Activated CD8-positive, alpha-beta T cell treated with anti-CD3 and anti-CD28 coated beads, Interleukin-2, amount 10 ng/mL, durations not matched to agents 7 days and 5 days (primary cell): ENCODE measurements at places on chromosomes 6 and 20. TPM values are rescaled to one million over a fixed set of nuclear protein-coding genes. Genes with fewer than 3 reads are reported as not detected.
A peak's percentile ranks its signal among the peaks of the same experiment; 100 is the strongest.

The EYA2 gene
- not detected for total RNA-seq

DNA sequence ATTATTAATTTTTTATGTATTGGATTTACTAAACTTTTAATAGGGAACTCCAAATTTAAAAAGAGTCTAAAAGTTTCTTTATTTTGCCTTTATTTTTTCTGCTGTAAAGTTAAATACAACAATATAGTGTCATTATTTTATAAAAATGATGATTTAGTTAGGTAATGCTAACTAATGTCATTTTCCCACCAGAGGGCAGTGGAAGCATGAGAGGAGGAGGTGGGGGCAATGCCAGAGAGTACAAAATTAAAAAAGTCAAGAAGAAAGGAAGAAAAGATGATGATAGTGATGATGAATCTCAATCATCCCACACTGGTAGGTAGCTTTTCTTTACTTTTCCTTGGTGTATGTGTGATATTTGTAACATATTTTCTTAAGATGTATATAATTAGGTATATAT, 20.2 kb upstream of the FHL5 start:
- H3K4me1 ChIP-seq = no peaks in the 10 kb centered on the region
- no peaks in the 10 kb centered on the region for H3K27me3 ChIP-seq
- H3K27ac ChIP-seq = no peak overlapping the region
- H3K36me3 ChIP-seq = peaks cover 43% of the 10 kb centered on the region

DNA sequence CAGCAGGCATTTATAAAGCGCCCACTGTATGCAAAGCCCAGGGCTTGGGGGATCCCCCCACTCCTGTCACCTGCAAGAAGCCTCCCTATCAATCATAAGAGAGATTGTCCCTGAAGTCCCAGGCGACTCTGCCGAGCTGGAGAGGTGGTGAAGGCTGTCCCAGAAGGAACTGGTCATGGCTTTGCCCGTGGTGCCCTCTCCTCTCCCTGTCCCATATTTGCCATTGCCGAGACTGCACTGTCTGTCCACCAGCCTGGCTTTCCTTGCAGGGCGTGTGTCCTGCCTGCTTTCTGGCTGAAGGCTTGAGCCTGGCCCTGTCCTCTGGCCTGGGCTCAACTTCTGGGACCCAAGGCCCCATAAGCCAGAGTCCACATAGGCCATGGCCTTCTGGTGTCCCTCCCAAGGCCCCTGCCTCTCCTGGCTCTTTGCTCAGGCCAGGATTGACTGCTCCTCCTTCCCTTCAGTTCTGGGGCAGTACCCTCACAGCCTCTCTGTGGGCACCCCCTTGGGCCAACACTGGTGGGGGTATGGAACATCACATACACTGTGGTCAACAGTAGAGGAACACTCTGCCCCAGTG, 46.9 kb downstream of the CPXM1 start:
- no peak overlapping the region for H3K4me3 ChIP-seq
- peaks cover 55% of the 10 kb centered on the region for H3K27me3 ChIP-seq
- no peak overlapping the region for H3K27ac ChIP-seq
- peaks cover 21% of the 10 kb centered on the region for H3K4me1 ChIP-seq
- no peaks in the 10 kb centered on the region for H3K36me3 ChIP-seq

- no peak for DNase-seq
- no peaks in the 10 kb centered on the region for H3K36me3 ChIP-seq
- H3K4me3 ChIP-seq = no peak overlapping the region
- no peaks in the 10 kb centered on the region for H3K27me3 ChIP-seq
Observed at GRCh38 chr20:15619816-15620215, 953.4 kb downstream of the KIF16B start.

DNA sequence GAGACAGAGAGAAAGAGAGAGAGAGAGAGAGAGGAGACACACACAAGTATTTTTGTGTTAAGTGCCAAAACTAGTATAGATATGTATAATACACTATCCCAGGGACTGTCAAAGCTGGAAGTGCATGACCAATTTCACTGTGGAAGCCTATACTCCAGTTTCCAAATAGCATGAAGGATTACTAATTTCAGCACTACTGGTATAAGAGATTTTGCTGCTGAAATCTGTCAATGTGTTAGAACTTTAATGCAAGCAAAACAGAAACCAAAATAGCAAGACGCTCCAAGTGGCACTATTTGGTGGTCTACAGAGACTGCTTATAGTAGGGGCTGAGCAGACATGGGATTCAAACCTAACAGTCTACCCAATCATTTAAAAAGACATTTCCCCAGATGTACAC, 284.8 kb downstream of the BTBD9 start:
- no peak overlapping the region for H3K4me3 ChIP-seq
- no peaks in the 10 kb centered on the region for H3K36me3 ChIP-seq
- DNase-seq = no peak

DNA sequence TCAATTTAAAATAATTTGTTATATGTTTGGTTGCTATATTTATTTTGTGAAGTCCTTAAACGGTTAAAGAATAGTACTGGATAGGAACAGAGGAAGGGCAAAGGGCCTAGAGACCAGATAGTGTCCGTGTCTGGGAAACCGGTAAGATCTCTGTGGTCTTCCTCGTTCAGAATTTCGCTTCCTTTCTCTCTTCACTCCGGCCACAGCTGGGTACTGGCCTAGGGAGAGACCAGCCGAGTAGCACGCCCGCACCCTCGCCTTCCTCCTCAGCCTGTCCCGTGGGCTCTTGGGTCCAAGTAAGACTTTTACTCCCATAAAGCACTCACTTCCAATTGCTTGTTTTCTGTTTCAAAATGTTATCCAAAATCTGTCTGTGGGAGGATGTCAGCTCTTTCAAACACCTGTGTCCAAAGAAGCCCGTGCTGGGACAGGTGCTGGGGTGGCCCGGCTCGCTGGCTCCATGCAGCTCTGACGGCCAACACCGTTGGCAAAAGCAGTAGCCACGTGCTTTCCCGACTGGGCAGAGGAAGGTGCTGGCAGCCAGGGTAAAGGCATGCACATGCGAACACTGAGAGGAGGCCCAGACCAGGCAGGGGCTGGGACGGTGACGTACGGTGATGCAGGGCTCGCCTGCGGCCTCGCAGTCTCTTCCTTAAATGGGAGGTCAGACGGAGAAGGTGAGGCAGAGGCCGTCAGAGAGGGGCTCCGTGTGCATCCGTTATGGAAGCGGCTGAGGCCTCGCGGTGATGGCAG, 112.2 kb downstream of the IRF4 start:
- peaks cover 74% of the 10 kb centered on the region for H3K4me1 ChIP-seq
- no peaks in the 10 kb centered on the region for H3K27me3 ChIP-seq
- peaks cover 16% of the 10 kb centered on the region for H3K36me3 ChIP-seq
- H3K4me3 ChIP-seq = no peak overlapping the region
- no peak for DNase-seq
- H3K27ac ChIP-seq = no peak overlapping the region

DNA sequence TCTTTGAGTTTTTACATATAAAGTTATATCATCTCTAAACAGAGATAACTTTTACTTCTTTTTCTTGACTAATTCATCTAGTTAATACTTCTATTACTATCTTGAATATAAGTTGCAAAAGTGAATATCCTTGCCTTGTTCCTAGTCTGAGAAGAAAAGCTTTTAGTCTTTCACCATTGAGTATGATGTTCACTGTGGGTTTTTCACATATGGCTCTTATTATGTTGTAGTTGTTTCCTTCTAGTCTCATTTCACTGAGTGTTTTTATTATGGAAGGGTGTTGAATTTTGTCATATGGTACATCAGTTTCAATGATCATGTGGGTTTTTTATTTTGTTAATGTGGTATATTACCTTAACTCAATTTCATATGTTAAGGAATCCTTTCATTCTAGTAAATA, 488.3 kb downstream of the COL12A1 start:
- no peak overlapping the region for H3K4me3 ChIP-seq
- no peak overlapping the region for H3K27ac ChIP-seq
- H3K4me1 ChIP-seq = no peaks in the 10 kb centered on the region
- H3K27me3 ChIP-seq = no peaks in the 10 kb centered on the region
- no peak for DNase-seq
- H3K36me3 ChIP-seq = no peaks in the 10 kb centered on the region

- H3K27ac ChIP-seq = no peak overlapping the region
- H3K27me3 ChIP-seq = no peaks in the 10 kb centered on the region
- DNase-seq = no peak
- peak overlapping the region; percentile 19 for H3K4me3 ChIP-seq
Observed at GRCh38 chr6:10531942-10532341, 10.8 kb downstream of the GCNT2 start.

DNA sequence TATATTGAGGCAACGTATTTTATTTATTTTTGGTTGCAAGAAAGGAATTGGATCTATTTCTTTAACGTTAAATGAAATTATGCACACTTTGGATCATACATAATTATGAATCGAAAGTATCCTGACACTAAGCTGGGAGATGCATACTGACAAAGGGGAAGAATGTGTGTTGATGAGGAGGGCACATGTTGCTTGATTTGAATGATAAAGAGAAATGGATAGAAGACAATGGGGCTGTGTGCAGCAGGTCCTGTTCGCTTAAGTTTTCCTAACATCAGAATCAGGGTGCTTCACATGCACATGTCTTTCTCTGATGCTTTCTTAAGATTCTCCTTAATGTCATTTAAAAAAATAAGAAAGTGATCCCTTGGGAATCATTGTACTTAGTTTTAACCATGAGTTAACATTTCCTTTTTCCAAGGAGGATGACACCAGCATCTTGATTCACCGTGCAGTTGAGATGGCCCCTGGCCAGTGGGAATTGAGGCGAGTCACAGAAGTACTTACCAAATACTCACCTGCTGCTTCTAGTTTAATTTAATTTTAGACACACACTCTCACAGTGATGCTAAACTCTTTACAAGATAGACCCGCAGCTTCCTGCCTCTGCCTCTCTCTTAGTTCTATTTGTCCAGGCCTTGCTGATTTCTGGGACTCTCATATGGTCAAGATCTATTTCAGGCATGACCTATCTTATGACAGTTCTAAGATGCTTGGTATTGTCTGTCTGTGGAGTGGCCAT, 116.5 kb downstream of the CLIC5 start:
- H3K27me3 ChIP-seq = no peaks in the 10 kb centered on the region

GRCh38 chr20:58005581-58006345, 222.7 kb downstream of the ANKRD60 start:
- no peak for DNase-seq
- H3K27me3 ChIP-seq = peaks cover 2% of the 10 kb centered on the region
- H3K4me3 ChIP-seq = no peak overlapping the region
- H3K27ac ChIP-seq = no peak overlapping the region
- no peaks in the 10 kb centered on the region for H3K36me3 ChIP-seq

GRCh38 chr20:63979557-63980316, at the start of gene SAMD10:
Gene SAMD10, minus strand, starts transcription at chr20:63979642. Its CDS starts 175 bp downstream, at chr20:63979467.
- peaks cover 34% of the 10 kb centered on the region for H3K36me3 ChIP-seq
- peak within 1 kb of the TSS; percentile 87 for H3K4me3 ChIP-seq
- H3K4me1 ChIP-seq = peaks cover 64% of the 10 kb centered on the region
- peak; percentile 66 for DNase-seq

DNA sequence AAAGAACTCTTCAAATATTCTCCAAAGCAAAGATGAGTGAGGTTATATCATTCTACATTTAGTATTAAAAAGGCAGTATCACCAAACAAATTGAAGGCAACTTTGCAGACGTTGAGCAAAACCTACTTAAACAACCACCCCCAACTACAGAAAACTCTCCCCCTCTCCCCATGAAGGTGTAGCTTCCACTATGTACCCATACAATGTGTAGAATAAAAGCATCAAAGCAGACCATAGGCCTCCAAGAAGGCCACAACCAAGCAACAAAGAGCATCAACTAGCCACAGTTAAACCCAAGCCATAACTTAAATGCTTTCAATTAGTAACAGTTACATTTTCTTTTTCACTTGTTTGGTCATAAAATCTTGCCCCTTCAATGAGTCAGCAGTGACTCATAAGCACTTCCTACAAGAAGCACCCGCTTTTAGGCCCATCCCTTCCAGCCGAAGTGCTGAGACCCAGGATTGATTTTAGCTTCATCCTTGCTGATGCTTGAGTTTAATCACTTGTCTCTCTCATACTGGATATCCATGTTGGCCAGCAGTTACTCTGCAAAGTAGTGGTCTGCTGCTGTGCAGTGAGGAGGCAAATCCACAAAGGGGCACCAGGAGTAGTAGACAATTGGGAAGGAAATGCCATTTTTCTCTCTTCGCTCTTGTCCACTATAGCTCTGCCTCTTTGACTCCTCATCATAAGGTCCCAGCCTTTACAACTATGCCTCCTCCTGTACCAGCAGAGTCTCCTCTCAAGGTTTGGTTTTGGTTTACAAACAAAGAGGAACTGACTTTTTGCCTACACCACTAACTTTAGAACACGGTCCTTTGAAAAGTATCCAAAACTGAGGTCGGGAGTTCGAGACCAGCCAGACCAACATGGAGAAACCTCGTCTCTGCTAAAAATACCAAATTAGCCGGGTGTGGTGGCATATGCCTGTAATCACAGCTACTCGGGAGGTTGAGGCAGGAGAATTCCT, 8.4 kb upstream of the NUP153 start:
- H3K4me1 ChIP-seq = peaks cover 22% of the 10 kb centered on the region
- peak; percentile 54 for DNase-seq
- peaks cover 3% of the 10 kb centered on the region for H3K36me3 ChIP-seq

- H3K4me3 ChIP-seq = no peak overlapping the region
- no peak for DNase-seq
- peaks cover 15% of the 10 kb centered on the region for H3K36me3 ChIP-seq
- H3K27me3 ChIP-seq = no peaks in the 10 kb centered on the region
- peaks cover 15% of the 10 kb centered on the region for H3K4me1 ChIP-seq
- H3K27ac ChIP-seq = no peak overlapping the region
Observed at GRCh38 chr6:151010071-151010470, 144.6 kb downstream of the MTHFD1L start.

The ENPP3 gene
- total RNA-seq = 0.11 TPM

DNA sequence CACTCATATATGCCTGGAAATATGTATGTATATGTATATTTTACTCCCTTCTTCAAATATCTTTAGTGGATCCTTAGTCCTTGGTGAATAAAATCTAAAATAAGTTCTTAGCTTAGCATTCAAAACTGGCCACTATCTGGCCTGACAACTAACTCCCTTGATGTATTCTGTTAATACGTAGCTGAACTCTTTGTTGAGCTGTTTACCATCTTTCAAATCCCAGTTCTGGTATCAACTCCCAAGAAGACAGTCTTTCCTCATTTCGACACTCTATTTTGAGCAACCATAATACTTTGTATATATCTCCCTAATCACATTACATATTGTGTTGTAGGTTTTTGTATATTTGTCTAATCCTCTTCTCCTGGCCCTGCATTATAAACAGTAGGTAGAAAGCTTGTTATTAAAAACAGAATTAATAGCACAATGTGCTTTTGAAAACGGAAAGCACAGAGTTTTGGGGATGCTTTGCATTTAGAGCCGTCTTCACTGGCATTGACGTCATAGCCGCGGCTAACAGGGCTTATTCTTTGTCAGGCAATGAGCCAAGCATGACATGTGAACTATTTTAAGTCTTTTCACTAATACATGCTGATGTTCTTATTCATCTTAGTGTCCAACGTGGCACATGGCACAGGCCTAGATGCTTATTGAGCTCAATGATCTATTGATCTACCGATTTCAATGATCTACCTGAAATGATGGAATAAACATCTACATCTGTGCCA, 47.2 kb upstream of the CCN2 start:
- H3K27me3 ChIP-seq = no peaks in the 10 kb centered on the region
- H3K36me3 ChIP-seq = no peaks in the 10 kb centered on the region
- no peak overlapping the region for H3K4me3 ChIP-seq
- DNase-seq = no peak
- peaks cover 2% of the 10 kb centered on the region for H3K4me1 ChIP-seq
